Activated naive CD4-positive, alpha-beta T cell treated with anti-CD3 and anti-CD28 coated beads, Interleukin-2, amount 10 ng/mL, durations not matched to agents 7 days and 5 days (primary cell): ENCODE measurements at places on chromosomes 3 and 15.
A peak's percentile ranks its signal among the peaks of the same experiment; 100 is the strongest.

DNA sequence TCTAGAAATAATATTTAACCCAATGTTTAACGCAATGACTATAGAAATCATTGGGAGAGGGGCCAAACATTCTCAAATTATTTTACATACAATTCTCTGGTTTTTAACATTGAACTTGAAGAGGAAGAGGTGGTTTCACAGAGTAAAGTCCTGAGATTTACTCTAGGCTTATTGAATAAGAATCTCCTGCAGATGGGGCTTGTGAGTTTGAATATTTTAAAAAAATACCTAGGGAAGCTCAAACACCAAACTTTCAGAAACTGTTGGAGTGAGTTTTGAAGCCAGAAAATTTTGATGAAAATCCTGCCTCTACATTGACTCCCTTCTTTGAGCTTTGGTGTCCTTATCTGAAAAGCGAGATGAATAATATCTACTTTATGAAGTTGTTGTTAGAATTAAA, 906.6 kb downstream of the TUSC7 start:
- DNase-seq: no peak

DNA sequence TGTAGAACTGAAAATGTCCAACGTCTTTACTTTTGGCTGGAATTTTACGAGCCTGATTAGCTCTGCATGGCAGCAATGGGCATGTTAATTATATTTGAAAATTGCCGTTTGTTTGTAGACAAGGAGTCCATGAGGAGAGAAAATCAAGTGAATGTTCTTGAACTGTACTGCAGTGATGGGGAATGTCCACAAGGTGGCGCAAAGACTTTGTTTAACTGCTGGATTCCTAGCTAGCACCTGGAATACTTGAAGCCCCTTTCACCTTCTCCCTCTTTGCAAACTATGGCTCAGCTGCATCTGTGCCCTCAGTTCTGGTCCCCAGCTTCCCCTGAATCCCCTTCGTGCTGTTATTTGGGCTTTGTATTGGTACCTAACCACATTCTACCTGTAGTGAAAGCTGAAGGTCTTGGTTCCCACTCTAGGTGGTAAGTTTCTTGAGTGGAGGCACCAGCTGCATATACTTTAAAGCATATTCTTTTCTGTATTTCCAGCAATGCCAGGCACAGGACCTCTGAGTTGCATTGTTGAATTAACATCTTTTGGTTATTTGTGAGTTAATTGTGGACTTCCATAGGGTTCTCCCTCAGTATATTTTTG, 25.3 kb downstream of the EXOG start:
- peak; percentile 78 for DNase-seq

DNA sequence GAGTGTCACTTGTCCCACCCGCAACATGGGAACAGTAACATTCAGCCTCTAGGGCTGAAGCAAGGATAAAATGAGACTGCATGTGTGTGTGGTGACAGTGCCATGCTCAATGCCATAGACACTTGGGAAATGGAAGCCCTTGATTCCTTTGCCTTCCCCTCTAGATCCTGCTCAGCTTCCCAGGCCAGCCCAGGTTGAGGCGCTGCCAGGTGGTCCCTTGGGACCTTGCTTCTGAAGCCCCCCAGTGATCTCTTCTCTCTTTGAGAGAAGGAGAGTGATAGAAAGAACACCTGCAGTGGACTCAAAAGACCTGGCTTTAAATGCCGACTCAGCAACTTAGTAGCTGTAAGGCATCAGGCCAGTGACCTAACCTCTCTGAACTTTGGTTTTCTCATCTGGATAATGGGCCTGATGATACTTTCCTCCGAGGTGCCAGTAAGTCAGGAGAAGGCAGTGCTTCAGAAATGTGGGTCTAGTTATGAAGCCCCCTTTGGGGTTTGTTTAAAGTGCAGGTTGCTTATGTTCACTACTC, 144.5 kb downstream of the RPLP1 start:
- no peak for DNase-seq

DNA sequence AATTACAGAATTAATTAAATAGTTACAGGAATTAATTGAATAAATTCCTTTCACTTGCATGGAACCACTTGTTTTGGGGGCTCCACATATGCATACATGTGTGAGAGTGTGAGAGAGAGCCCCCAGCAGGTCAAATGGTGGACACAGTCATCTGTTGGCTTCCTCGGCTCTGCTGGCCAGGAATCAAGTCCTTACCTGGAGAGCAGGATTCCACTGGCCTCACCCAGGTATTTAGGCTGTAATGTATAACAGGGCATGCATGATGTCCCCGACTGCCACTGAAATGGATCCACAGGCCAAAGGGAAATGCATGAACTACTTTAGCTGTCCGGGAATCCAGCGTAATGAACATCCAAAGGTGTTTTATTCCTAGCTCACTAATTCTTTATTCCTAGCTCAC, 139.7 kb upstream of the SMAD3 start:
- no peak for DNase-seq

GRCh38 chr15:92112180-92112579, 258.7 kb downstream of the SLCO3A1 start:
- DNase-seq: no peak

DNA sequence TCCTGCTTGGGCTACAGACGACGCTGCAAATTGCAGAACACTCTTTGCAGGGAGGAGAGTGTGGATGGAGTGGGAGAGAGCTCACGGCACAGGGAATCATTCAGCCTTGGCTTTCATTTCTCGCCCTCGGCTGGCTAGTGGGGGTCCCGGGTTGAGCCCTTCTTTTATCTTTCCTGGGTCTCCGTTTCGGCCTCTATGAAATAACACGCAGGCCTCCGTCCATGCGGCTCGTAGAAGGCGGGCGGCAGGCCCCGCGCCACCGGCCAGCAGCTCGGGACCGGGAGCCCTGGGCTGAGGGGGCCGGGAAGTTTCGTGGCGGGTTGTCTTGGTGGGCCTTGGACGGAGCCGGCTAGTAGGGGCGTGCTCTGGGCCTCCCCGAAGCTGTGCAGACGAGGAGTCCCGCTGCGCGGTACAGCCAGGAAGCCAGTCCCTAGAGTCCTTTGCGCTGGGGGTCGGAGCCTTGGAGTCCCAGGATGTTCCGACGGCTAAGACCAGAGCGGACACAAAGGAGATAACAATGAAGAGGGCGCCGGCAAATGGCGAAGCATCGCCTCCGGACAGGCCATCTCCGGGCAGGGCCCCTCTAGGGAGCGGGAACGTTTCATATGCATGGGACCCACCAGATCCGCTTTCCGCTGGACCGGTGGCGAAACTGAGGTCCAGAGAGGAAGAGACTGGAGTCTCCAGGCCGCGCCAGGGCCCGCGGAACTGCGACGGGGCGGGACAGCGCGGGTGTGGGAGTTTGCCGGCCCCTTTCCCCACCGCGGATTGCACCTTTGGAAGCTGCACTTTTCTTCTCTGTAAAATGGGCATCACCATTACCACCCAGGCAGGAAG, 4.3 kb downstream of the RNU6-1 start:
- DNase-seq: no peak

DNA sequence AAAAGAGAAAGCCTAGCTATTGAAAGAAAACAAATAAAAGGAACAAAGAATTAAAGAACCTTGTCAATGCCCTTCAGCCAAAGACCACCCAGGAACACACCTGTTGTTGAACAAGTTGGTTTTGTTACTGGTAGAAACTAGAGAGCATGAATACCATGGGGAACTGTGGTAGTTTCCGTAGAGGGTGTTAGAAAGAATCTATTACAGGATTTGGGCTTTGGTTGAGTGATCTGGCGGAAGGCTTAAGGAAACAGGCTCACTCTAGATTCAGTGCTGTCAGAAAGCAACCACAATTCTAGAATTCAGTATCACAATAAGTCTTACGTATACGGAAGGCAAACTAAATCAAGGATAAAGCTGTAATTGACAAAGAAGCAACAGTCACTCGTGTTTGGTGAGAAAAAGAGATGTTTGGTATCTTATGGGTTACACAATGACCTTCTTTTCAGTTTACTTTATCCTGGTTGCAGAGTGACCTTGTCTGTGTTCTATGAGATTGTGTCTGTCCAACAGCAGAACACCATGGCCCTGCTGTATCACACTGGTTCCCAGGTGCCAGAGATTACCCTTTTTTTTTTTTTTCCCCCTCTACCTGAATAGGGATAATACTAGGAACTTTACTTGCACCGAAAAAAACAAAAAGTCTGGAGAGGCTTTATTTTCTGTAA, 265.9 kb downstream of the SHQ1 start:
- DNase-seq: no peak

DNA sequence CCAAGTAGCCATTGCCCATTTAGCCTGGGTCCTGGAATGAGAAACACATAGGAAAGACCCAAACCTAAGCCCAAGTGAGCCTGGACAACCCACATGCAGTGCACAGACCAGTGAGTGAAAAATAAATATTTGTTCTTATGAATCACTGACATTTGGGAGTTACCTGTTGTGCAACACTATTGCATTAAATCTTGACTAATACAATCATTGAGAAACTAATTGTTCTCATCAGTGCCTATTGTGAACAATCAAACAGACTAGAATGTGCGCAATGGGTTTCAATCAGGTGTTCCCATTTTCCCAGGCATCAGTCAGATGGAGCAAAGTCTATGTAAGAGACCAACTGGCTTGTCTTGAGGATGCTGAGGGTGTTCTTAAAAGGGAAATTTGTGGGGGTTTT, 54.7 kb upstream of the CNOT10 start:
- no peak for DNase-seq

DNA sequence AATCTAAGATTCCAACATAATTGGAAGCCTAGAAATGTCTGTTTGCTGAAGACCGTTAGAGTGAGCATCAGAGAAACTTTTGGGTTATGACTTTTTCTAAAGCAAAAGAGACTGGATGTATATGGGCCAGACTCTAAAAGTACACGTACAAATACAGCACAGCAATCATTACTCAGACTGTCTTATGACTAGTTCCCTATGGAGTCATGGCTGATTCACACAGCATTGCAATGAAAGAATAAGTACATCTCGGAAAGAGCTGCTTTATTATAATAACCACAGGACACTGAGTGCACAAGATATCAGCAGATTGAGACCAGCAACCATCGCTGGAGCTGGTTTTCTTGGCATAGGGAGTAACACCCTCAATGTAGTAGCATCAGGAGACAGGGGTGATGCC, 618.6 kb downstream of the NLGN1 start:
- DNase-seq: no peak

DNA sequence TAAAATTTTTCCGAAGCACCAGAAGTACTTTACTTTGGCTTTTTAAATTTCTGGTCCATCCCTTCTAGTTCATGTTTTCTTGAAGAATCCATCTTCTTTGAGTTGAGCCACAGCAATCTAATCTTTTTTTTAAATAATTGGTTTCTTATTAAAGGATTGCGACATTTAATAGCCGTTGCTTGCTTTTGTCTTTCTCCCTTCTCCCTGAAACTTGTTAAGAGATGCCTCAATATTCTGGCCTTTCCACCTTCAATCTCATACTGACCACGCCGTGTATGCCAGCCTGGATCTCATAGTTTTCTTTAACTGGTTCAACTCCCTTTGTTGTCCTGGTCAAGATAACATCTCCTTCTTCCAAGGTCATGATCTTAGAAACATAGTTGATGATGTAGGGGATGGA, 18.4 kb upstream of the RPLP1 start:
- no peak for DNase-seq

GRCh38 chr3:194632809-194633348, 340 bp downstream of the TMEM44 start:
- no peak for DNase-seq

GRCh38 chr3:53144862-53145712, 14.9 kb upstream of the RFT1 start:
- no peak for DNase-seq

GRCh38 chr3:142597906-142598305, 1.7 kb downstream of the PLS1 start:
- DNase-seq: no peak

GRCh38 chr3:30826531-30826942, 67.9 kb downstream of the GADL1 start:
- no peak for DNase-seq

- DNase-seq: no peak
These were observed 45.0 kb downstream of the TXNRD3 start for GRCh38 chr3:126609909-126610308.

GRCh38 chr3:32841867-32842470, 24.2 kb downstream of the TRIM71 start:
- no peak for DNase-seq
